H54 (cell line): ENCODE measurements at places on chromosomes 12 and 14.

- DNase-seq, result no peak
Measured at GRCh38 chr14:51682411-51682810, 30.7 kb downstream of the FRMD6 start.

GRCh38 chr14:69855180-69855832 lies 23.9 kb upstream of the SMOC1 start:
- no peak for DNase-seq

- no peak for DNase-seq
Measured at GRCh38 chr12:19138551-19138950, 9.0 kb downstream of the PLEKHA5 start.

- DNase-seq, result no peak
Measured at GRCh38 chr12:121857322-121858246, 1.1 kb downstream of the HPD start.

DNA sequence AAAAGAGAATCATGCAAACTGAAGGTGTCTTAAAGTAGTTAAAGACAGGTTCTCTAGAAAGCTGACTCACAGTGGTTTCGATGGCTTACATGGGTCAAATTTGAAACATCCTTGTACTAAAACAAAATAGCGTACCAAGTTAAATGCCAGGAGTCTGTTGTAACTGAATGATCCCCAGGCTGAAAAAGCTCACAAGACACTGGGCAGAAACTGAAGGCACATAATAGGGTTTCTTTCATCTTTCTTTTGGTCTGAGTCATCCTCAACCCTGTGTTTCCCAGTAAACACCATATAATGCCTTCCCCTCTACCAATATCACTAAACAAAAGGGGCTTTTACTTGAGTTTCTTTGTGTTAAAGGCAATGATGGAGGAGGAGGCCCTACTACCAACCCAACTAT lies 12.8 kb downstream of the ZFYVE1 start:
- DNase-seq, result no peak

- peak; percentile 8 for DNase-seq
Measured at GRCh38 chr12:80936642-80937390, 918 bp downstream of the LIN7A start.

- no peak for DNase-seq
Measured at GRCh38 chr14:88592031-88592430, 29.2 kb downstream of the ZC3H14 start.

- no peak for DNase-seq
Measured at GRCh38 chr14:52802597-52802996, 11.2 kb upstream of the GNPNAT1 start.

- no peak for DNase-seq
Measured at GRCh38 chr12:31780096-31780495, 51.3 kb upstream of the AMN1 start.

GRCh38 chr12:89923091-89923490 lies 214.5 kb upstream of the ATP2B1 start:
- no peak for DNase-seq

DNA sequence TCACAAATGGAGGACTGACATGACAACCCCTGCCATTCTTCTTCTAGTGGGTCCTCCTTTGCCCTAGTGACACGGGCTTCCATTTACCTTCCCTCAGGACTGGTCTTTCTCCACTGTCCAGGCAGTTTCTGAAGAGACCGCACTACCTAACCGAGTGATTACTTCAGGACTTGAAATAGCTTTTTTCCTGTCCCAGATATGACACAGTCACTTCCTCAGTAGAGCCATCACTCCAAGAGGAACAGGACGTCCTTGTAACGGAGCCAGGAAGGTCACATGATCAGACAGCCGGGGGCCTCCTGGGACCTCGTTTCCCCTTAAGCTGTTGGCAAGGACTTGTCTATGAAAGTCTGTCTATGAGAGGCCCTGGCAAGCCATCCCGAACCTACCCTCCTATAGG lies 62.3 kb downstream of the FOS start:
- no peak for DNase-seq

DNA sequence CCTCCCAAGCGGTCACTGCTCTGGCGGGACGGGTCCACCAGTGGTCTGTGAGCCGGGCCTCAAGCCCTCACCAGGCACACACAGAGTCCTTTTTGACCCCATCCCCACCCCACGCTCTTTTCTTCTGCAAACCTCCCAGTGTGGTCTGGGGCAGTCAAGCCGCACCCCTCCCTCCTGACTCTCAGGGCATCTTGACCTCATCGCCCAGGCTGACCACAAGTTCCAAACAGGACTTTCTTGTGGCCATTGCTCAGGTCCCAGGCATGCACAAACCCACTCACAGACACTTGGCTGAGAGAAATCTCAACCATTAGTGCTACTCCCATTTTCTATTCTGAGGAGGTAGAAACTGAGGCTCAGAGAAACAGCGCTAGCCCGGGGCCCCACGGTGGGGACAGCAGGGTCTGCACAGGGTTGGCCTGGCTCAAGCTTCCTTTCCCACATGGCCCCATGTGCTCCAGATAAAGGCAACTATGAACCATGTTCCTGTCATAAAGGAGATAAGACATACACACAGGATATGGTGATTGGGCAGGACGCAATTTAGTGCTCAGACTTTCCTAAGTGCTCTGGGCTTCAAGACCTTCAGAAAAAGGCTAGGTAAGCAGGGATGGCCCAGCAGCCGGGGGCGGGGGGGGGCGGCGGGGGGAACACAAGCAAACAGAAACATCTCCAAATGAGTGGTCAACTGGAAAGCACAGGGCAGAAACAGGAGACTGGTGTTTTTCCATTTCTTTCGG lies 69.6 kb downstream of the ITPK1 start:
- peak; percentile 70 for DNase-seq
